Stimulated activated CD4-positive, alpha-beta T cell treated with anti-CD3 and anti-CD28 coated beads, Interleukin-2, amount 100 ng/mL, for 24 hours (primary cell): ENCODE measurements at places on chromosomes 3 and 15.

GRCh38 chr3:192077795-192078497, 617.0 kb downstream of the PYDC2 start:
- DNase-seq = no peak

- DNase-seq = no peak
Measured at GRCh38 chr3:139230391-139230790, 113.4 kb upstream of the MRPS22 start.

- no peak for DNase-seq
Measured at GRCh38 chr3:19074257-19074900, 73.9 kb upstream of the KCNH8 start.

- DNase-seq = no peak
Measured at GRCh38 chr3:16795581-16795980, 89.2 kb upstream of the PLCL2 start.

DNA sequence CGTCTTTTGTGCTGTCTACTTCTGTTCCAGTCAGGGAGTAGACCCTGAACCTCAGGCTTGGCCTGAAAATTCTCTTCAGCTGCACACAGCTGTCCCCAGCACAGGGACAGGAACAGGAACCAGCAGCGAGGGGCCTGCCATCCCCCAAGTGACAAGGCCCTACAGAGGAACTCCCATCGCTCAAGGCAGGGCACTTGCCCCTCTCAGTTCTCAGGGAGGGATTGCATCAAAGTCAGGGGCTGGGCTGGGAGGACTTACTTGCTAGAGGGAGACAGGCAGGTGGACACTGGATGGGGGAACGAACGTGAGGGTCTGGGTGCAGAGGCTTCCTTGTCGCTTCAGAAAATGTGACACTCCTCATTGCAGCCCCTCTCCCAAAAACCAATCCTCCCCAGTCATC, 163.6 kb downstream of the CHSY1 start:
- DNase-seq = no peak

- DNase-seq = no peak
Measured at GRCh38 chr15:96345560-96346399, 15.3 kb downstream of the NR2F2 start.

- no peak for DNase-seq
Measured at GRCh38 chr3:181948286-181948685, 236.6 kb downstream of the SOX2 start.

- no peak for DNase-seq
Measured at GRCh38 chr3:37558580-37558979, 303.1 kb upstream of the CTDSPL start.

GRCh38 chr3:144522456-144522855, 550.8 kb downstream of the DIPK2A start:
- DNase-seq = no peak

- DNase-seq = no peak
Measured at GRCh38 chr3:72559385-72559784, 288.9 kb downstream of the SHQ1 start.

- DNase-seq = no peak
Measured at GRCh38 chr15:44620081-44620480, 43.4 kb downstream of the SPG11 start.

DNA sequence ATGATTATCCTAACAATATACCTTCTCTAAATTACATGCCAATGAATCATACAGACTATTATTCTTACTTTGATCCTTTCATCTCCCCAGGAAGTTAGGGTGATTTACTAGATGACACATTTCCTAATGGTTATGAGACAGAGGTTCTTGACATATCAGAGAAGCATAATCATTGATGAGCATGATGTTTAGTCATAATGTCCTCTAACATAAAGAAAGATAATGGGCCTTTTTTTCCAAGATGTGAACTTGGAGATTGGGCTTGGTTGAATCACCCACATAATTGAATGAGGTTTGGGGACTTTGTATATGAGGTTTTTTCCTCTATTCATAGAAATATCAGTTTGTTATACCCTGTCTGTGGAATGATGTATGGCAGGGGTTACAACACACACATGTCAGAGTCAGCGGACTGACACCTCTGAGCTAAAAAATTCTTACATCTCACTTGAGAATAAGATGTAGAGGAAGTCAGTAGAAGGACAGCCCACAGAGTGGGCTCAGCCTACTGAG, 69.7 kb upstream of the DCBLD2 start:
- no peak for DNase-seq

DNA sequence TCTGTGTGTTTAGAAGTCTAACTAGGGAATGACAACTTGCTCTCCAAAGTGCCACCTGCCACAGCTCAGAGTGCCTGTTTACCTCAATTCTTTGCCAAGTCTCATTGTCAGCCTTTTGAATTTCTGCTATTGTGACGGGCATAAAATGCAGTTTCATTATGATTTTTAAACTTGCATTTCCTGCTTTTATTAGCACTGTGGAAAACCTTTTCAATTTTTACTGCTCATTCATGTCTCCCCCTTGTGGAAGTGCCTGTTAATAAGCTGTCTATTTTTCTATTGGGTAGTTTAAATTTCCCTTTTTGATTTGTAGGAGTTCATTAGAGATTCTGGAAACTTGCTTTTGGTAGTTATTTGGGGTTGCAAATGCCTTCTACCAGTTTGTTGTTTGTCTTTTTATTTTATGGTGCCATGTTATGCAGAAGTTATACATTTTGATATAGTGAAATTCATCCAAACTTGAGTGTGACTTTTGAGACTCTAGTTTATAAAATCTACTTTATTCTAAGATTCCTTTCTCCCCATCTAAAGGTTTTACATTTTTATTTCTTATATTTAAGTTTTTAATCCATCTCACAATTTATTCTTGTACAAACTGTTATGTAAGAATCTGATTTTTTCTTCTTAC, 53.9 kb upstream of the FRMD4B start:
- DNase-seq = no peak

DNA sequence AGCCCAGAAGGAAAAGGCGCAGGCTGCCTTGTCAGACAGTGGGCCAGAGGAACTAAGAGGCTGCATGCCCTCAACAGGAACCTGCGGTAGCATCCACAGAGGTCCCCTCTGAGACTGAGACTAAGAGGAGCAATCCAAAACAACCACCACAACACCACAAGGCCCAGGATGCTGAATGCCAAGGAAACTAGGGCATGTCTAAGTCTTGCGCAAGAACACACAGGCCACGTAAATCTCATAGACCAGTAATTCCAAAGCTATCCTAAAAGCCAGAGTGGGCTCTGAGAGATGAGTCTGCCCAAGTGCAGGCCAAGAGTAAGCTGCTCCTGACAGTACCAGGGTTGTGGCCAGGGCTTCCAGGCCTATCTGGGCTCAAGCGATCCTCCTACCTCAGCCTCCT, 12.9 kb downstream of the MON1A start:
- no peak for DNase-seq

GRCh38 chr3:169966951-169967915, 626 bp downstream of the SEC62 start:
- peak; percentile 36 for DNase-seq

- no peak for DNase-seq
Measured at GRCh38 chr3:42720126-42720525, 17.5 kb upstream of the HHATL start.

- no peak for DNase-seq
Measured at GRCh38 chr3:119681279-119681678, 4.1 kb upstream of the COX17 start.

DNA sequence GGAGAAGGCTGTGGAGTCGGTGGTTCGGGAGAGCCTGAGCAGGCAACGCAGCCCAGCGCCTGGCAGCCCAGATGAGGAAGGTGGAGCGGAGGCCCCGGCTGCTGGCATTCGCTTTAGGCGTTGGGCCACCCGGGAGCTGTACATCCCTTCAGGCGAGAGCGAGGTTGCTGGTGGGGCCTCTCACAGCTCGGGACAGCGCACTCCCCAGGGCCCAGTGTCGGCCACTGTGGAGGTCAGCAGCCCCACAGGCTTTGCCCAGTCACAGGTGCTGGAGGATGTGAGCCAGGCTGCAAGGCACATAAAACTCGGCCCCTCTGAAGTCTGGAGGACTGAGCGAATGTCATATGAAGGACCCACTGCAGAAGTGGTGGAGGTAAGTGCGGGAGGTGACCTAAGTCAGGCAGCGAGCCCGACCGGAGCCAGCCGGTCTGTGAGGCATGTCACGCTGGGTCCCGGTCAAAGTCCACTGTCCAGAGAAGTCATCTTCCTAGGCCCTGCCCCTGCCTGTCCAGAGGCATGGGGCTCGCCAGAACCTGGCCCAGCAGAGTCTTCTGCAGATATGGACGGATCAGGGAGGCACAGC, 26.7 kb downstream of the SYNM start:
- no peak for DNase-seq

DNA sequence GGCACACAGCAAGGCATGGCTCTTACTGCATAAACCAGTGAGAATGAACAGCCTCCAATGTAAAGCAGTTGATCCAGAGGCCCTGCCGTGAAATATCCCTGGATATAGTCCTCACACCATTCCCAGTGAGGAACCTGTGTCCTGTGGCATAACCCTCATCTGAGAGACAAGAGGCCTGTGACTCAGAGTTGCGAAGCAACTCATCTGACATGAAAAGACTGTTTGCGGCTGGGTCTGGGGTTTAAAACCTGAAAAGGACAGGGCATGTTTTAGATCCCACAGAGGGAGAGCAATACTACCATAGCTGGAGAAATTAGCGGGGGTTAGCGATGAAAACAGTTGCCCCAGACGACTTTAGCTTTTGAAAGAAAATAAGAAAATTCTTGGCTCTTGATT, 165.3 kb upstream of the BHLHE40 start:
- DNase-seq = no peak

DNA sequence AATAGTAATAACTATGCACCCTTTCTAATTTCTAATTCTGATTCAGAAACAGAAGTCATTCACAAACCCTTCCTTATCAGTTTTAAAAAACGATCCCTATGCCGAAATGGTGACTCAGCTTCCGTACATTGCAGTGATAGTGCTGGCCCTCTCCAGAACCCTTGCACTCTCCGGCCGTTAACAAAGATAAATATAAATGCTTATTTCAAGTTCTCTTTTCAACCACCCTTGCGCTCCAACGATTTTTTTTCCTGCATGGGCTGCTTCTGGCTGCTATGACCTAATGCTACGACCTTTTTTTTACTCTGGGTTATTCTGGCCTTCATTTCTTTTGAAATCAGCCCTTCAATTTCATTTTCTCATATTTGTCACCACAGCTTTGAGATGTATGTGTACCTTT, 646.2 kb downstream of the NTRK3 start:
- no peak for DNase-seq

DNA sequence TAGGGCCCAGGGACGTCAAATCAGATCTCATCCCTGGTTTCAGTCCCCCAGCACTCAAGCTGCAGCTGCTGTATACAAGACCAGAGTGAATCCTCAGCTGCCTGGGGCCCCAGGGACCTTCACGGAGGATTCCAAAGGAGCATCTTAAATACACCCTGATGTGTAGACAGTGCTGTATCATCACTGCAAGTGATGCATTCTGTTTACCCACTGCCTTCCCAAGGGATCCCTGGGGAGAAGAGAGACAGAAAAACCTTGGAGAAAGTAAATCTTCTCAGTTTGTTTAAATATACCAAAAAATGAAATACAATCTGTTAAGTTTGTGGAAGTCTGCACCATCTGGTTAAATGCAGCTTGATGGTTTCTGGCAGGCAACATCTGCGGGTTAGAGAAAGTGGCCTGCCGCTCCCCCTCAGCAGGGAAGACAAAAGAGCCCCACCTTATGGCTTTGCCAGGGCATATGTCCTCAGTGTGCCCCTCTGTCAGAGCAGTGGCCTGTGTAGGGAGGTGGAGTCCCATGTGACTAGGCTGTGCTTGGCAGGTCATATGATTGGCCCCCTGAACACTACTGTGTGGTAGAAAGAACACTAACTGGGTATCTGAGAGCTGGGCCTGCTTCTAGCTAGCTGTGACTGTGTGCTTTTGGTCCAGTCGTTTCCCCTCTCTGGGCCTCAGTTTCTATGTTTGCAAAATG, 222.2 kb upstream of the TRIM42 start:
- no peak for DNase-seq

- peak; percentile 74 for DNase-seq
Measured at GRCh38 chr3:197555281-197556261, at the start of gene BDH1. TSS of gene BDH1 (minus strand) at chr3:197555968. CDS start at chr3:197546443, 9,525 bp downstream.

GRCh38 chr3:34073961-34074360, 275.5 kb downstream of the PDCD6IP start:
- no peak for DNase-seq

DNA sequence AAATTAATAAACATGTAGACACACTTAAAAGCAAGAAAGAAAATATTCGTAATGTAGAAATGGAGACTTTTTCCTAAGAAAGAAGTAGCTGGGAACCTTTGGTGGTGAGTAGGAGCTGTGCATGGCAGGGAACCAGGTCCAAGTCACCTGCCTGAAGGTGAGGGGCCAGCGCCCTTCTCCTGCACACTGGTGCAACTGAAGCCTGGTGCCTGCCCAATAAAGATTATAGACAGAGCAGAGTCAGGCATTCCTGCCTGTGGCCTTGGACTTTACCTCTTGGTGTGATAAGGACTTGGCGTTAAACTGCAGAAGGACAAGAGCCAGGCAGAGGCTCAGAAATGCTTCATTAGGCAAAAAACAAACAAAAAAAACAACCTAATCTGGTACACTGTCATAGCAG, 14.2 kb downstream of the CFAP91 start:
- DNase-seq = no peak

GRCh38 chr3:69197922-69198530, 75.6 kb upstream of the LMOD3 start:
- DNase-seq = peak; percentile 68

- DNase-seq = no peak
Measured at GRCh38 chr3:28835751-28836150, 445.1 kb upstream of the RBMS3 start.

DNA sequence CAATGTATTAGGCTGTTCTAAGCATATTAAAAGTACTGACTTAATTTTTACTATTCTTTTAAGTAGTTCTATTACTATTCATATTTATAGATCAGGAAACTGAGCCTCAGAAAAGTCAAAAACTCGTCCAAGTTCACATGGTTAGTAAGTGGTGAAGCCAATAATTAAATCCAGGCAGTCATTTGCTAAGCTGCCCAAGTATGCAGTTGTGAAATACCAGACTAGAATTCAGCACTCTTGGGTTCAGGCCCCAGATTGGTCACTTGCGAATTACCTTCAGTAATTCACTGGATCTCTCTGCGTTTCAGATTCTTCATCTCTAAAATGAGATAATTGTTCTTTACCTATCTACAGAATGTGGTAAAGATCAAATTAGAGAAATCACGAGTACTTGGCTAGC, 161.9 kb upstream of the CADPS start:
- DNase-seq = no peak

GRCh38 chr15:41490355-41490754, 3.3 kb upstream of the ITPKA start:
- DNase-seq = no peak

DNA sequence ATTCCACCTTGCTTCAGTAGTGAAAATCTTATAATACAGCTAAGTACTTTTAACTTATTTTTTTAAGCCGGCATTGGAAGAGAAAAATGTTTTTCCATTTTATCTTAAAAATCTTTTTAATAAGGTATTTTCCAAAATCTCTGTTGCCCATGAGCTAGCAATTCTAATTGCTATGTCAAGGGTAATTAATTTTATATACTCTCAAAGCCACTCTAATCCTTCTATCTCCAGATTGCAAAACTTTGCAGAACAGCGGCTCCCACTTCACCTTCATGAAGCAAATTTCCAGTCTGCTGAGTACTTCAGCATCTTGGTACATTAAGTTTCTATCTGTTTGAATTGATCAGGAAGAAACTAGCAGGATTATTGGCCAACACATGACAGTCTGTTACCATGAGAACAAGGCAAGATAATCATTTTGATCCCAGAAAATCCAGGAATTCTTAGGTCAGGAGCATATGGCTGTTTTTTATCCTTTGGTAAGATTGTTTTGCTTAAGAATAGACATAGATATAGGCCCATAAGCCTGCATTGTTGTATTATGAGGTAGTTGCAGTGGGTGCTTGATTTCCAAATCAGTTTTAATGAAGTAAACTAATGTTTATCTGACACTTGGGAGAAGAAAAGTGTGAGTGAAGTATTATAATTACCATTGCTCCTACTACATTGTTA, 6.0 kb downstream of the TIPARP start:
- DNase-seq = no peak
